Kidney epithelial cell (primary cell): ENCODE measurements at places on chromosomes 11 and 22. TPM values are rescaled to one million over a fixed set of nuclear protein-coding genes. Genes with fewer than 3 reads are reported as not detected.

- no peak for DNase-seq
Measured at GRCh38 chr11:116797816-116798215, 6.1 kb upstream of the APOA5 start.

The CPT1B gene
- 2.1 and 5.8 TPM in 2 replicates for total RNA-seq

The ASRGL1 gene
- 20.3 and 21.7 TPM in 2 replicates for total RNA-seq

The TMEM184B gene
- 42.6 and 76.8 TPM in 2 replicates for total RNA-seq

The TNRC6B gene
- total RNA-seq: 24.9 and 26.7 TPM in 2 replicates

- DNase-seq: no peak
Measured at GRCh38 chr11:95867105-95867504, 56.8 kb downstream of the MTMR2 start.

The FOLR1 gene
- 0.55 and 1.7 TPM in 2 replicates for total RNA-seq

The RGL4 gene
- not detected in 2 replicates for total RNA-seq

GRCh38 chr22:19706661-19707151 is 7.6 kb upstream of the SEPTIN5 start:
- no peak for DNase-seq

DNA sequence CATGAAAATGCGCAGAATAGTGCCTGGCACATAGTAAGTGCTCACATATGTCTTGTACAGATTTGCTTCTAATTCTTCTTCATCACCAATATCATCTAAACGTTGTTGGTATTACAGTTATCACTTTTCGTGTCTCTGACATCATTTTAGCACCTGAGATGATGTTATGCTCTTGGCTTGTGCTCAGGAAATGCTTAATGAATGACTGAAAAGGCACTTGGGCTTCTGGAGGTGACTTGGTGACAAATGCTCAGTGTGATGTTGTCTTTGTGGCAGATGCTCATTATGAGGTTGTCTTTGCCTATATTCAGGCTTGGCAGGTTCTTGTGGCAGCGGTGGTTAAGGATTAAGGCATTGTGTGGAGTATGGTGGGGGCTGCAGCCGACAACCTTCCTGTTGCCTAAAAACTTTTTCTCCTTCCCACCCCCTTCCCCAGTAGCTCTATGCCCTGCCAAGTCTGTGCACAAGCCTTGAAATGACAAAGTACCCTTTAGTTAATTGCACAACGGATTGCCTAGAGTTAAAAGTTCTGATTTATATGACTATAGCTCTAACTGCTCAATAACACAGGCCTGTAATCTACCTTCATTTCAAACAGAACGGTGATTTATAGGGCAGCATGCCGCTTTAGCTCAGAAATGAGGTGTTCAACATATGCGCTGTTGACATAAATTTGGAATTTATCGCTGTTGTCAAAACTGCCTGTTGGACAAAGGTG is 82.5 kb downstream of the ZBTB16 start:
- no peak for DNase-seq

The MS4A6A gene
- 0.55 and 2.3 TPM in 2 replicates for total RNA-seq

- DNase-seq: peak; percentile 5
Measured at GRCh38 chr11:61011950-61012736, 40.7 kb downstream of the CD6 start.

DNA sequence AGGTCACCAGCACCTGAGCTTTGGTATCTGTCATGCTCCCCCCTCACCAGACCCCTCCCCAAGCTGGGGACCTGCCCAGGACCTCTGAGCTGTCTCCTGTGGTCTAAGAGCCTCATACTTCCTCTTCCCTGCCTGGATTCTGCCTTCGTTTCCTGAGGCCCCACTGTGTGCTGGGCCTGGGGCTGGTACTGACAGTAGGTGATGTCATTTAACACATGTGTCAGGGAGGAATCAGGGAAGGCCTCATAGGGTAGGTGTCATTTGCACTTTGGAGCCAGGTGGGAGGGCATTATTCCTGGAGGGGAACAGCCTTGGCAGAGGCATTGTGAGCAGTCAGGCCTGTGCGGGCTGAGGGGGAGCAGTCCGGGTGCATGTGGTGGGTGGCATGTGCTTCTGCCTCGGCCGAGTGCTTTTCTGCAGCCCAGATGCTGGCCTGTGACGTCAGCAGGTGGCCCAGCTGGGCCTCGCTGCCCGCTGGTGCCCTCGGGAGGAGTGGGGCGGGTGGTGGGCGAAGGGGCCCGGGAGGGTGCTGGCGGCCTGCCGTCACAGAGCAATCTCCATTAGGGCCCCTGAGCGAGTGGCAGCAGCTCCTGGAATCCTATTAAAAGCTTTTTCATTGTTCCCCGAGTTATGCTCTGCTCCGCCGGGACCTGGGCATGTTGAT is 9.1 kb downstream of the FLRT1 start:
- DNase-seq: no peak

DNA sequence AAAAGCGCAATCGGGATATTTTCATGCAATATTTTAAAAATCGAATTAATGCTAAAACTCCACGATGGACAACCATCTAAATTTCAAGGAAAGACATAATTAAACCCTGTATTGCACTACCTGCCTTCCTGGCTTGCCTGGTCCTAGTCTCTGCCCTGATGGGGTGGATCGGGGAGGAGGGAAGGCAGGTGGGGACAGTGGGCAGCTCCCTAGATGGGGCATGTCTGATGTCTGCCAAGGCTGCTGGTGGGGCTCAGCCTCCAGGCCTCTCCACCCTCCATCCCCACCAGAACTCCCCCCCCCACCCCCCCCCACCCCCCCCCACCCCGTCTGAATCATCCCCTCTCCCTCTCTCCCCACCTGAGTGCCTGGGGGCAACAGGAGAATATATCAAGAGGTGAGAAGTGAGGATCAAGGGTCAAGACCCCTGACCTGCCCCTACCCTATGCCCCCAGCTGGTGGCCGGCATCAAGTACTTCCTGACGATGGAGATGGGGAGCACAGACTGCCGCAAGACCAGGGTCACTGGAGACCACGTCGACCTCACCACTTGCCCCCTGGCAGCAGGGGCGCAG is 650 bp downstream of the CST6 start:
- DNase-seq: no peak

DNA sequence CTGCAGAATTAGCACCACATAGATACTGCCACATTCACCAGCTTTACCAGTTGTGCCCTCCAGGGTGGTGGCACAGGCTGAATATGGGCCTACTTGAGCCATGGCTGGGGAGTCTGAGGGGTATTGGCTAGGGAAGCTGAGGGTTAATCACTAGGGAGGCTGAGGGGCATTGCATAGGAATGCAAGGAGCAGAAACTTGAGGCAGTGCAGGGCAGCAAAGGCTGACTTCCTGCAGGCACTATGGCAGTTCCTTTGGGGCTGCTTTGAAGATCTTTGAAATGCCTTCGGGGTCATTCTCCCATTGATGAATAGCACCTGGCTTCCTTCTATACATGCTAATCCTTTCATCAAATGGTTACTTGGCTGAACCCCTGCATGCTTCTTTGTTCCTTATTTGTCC is 171.5 kb downstream of the RCN1 start:
- DNase-seq: no peak

The DDTL gene
- 0.75 and 1.2 TPM in 2 replicates for total RNA-seq

GRCh38 chr22:20319041-20319744 is 667 bp downstream of the DGCR6L start:
- DNase-seq: no peak
